Cardiac atrium fibroblast (primary cell): ENCODE measurements at places on chromosomes 5 and 9. TPM values are rescaled to one million over a fixed set of nuclear protein-coding genes. Genes with fewer than 3 reads are reported as not detected.

The TTC39B gene
- 8.6 and 9.2 TPM in 2 replicates for total RNA-seq

The SNCB gene
- not detected in 2 replicates for total RNA-seq

The TLX3 gene
- not detected in 2 replicates for total RNA-seq

The MIGA2 gene
- total RNA-seq: 16.6 and 31.9 TPM in 2 replicates

The SMC2 gene
- total RNA-seq: 4.2 and 7.8 TPM in 2 replicates

The DBH gene
- not detected in 2 replicates for total RNA-seq

The MSX2 gene
- 0.97 and 2.3 TPM in 2 replicates for total RNA-seq

The PCDHGA7 gene
- total RNA-seq: 3.6 and 5.8 TPM in 2 replicates

The ZNF354C gene
- 3.4 and 3.8 TPM in 2 replicates for total RNA-seq

The PCDHGA4 gene
- total RNA-seq: 4.7 and 6.3 TPM in 2 replicates

The IFNB1 gene
- total RNA-seq: not detected in 2 replicates

The CERCAM gene
- 198 and 199 TPM in 2 replicates for total RNA-seq

The RNF208 gene
- total RNA-seq: 0.16 TPM in 1 of 2 replicates, not detected in the other

The DNAJB5 gene
- 4.9 and 14.6 TPM in 2 replicates for total RNA-seq

The TRPM3 gene
- total RNA-seq: 0.18 and 3.9 TPM in 2 replicates

The GAS1 gene
- 48.2 and 170 TPM in 2 replicates for total RNA-seq
